ENCODE measurements at places on chromosomes 7 and 10. TPM values are rescaled to one million over a fixed set of nuclear protein-coding genes. Genes with fewer than 3 reads are reported as not detected.

GRCh38 chr7:129828989-129829736 lies 123.6 kb downstream of the UBE2H start:
- no peak for DNase-seq

DNA sequence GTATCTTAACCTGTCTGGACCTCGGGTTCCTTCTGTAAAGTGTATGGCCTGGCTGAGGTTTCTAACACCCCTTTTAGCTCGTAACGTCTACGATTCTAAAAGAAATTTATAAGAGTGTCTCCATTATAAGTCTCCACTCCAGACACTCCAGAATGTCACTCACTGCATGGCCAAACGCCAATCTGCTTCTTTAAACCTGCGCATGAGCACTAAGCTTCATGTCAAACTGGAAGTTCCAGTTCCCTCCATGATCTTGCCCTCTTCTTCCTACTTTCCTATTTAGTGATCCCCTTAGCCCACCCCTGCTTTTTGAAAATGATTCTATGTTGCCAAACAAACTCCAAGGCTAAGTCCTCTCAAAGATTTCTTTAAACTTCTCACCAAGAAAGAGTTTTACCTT lies 241.4 kb upstream of the NPVF start:
- DNase-seq = no peak

PPP1R17 gene
- total RNA-seq = not detected

KIF11 gene
- 31.6 TPM for total RNA-seq

HSPA12A gene
- total RNA-seq = 6.2 TPM

Measured in colonic mucosa (tissue), 4 donors.